ENCODE measurements at places on chromosomes 6 and 20.
A peak's percentile ranks its signal among the peaks of the same experiment; 100 is the strongest.

GRCh38 chr20:53938739-53939138 is 131.7 kb downstream of the BCAS1 start:
- DNase-seq = no peak

GRCh38 chr6:47187893-47188587 is 121.7 kb downstream of the TNFRSF21 start:
- DNase-seq = no peak

DNA sequence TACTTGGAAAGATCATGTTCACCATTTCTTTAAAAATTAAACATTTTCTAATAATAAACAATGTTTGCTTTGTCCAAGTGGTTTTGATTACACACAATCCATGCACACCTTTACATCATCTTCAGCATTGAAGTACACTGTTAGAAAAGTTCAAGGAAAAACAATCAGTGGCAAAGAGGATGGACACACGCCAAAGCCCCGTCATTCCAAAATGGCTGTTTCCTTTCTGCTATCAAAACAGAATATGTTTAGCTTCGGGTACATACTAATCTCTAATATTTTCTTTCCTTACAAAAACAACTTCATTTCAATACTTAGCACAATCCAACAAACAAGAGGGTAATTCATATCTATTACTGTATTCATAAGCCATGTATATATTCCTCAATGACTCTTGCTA is 24.5 kb downstream of the REPS1 start:
- DNase-seq = no peak

GRCh38 chr6:170127151-170127550 is 163.7 kb downstream of the DLL1 start:
- DNase-seq = no peak

- DNase-seq = peak; percentile 94
Measured at GRCh38 chr20:53611449-53611894, 17.8 kb upstream of the ZNF217 start.

GRCh38 chr20:44409132-44409600 is 53.7 kb downstream of the HNF4A start:
- no peak for DNase-seq

Measured in skeletal muscle cell (primary cell).